ENCODE measurements at places on chromosomes 4 and X. TPM values are rescaled to one million over a fixed set of nuclear protein-coding genes. Genes with fewer than 3 reads are reported as not detected.

The USP26 gene
- not detected for total RNA-seq

The SUPT20HL1 gene
- total RNA-seq = not detected

The TMEM31 gene
- not detected for total RNA-seq

DNA sequence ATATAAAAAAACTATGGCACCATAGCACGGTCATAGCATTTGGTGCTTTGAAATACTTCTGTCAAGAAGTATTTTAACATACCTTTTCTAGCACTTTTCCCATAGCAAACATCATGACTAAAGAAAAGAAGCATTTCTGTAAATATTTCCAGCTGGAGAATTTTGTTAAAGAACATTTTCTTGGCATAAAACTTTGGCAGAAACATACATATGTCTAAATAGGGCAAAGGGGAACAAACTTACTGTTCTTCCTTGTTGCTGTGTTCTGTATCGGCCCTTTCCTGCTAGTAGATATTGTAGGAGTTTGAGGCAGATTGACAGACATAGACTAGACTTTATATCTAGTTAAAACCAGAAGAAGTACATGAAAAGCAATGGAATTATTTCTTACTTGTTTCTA is 2368.5 kb downstream of the PCDH7 start:
- no peak for DNase-seq

DNA sequence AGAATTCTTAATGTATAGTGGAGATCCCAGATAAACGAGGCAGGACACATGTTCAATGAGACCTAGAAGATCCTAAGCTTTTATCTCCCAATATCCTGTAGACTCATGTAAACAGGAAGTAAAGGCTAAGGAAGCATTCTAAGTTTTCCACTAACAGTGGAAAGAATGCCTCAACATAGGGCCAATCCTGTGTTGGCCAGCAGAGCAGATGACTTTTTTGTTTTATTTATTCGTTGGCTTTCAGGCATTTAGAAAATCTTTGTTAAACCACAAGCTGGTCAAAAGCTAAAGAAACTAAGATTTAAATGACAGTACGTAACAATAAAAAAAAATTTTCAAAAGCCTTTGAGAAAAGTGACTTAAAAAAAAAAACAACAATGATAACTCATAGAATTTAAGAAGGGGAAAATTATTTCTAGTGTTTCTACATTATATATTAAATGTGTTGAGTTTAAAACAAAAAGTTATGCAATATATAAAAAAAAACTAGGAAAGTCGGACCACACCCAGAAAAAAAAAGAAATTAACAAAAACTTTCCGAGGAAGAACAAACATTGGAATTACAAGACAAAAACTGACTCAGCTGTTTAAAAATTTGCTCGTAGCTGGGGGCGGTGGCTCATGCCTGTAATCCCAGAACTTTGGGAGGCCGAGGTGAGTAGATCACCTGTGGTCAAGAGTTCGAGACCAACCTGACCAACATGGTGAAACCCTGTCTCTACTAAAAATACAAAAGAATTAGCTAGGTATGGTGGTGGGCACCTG is 759.3 kb downstream of the FSTL5 start:
- DNase-seq = no peak

DNA sequence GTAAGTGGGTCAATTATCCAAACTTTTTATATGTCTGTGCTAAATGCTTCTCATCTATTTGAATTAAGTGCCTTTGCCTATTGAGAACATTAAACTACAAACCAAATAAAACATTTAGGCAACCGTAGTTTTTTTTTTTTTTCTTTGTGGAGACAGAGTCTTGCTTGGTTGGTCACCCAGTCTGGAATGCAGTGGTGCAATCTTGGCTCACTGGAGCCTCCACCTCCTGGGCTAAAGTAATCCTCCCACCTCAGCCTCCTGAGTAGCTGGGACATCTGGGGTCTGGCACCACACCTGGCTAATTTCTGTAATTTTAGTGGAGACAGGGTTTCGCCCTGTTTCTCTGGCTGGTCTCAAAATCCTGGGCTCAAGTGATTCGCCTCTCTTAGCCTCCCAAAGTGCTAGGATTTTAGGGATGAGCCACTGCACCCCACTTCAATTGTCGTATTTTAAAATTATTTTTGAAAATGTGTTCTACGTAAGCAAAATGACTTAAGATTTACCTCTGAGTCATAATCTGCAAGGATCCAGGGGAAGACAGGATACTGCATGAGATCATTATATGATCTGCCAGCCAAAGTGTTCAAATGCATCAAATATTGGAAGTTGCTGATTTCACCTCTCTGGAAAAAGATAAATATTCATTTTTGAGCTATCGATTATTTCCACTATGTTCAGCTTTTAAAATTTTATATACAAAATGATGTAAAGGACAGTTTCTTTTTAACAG is 125.6 kb downstream of the CDS1 start:
- DNase-seq = no peak

DNA sequence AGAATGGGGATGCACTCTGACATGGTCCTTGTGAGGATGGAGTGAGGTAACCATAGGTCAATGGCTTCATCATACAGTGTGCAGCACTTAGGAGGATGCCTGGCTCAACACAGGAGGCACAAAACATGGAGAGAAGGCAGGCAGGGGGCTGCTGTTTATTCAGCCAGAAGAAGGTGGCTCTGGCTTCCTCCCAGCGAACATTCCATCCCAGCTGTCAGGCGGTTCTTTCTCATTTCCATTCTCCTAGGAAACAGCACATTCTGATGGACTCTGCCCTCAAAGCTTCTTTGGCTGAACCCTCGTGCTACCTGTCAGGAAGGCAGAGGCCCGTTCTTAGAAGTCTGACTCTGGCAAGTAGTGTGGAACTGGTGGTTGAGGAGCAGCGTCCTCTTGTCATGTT is 18.6 kb downstream of the STK32B start:
- no peak for DNase-seq

Data from lower leg skin (tissue), 4 donors.